ENCODE measurements at places on chromosomes 16 and 17.

GRCh38 chr16:1283996-1284616, 25.3 kb upstream of the UBE2I start:
- DNase-seq, result no peak

DNA sequence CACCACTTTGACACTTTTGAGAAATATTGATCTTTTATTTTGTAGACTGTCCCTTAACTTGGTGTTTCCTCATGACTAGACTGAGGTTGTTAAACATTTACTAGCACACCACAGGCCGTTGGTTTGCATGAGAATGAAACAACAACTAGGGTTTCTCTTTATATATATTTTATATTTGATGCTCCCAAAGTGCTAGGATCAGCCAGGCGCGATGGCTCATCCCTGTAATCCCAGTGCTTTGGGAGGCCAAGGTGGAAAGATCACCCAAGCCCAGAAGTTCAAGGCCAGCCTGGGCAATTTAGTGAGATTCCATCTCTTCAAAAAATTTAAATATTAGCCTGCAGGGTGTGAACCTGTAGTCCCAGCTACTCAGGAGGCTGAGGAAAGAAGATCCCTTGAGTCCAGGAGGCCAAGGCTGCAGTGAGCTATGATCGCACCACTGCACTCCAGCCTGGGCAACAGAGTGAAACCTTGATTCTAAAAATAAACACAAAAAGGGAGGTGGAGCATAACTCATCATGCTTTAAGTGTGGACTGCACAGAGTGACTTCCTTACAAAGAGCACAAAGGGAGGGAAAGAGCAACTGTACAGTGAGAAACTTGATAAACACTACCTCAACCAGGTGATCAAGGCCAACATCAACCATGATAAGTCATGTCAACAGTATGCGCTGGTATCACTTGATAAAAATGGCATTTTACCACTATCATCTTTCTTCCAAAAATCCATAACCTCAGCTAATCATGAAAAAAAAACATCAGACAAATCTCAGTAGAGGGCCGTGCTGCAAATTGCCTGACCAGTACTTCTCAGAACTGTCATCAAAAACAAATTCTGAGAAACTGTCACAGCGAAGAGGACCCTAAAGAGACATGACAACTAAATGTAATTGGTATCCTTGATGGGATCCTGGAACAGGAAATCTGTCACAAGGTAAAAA, 72.8 kb upstream of the ATF7IP2 start:
- no peak for DNase-seq

- DNase-seq, result no peak
Measured at GRCh38 chr17:152860-153420, 15.6 kb downstream of the SCGB1C2 start.

DNA sequence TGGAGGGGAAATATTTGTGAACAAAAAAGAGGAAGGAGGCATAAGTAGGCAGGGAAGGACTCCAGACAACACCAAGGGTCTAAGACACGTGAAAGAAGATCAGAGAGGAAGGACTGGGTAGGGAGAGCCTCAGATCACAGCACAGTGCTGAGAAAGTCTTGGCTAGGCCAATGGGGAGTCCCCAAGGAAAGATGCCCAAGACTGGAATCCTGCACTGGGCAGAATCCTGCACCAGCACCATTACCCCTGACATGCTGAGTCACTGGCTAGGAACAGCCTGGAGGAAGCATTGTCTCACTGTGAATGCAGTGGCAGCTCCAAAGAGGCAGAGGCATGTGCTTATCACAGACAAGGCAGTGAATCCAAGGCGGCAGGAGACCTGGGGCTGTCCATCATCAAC, 19.2 kb downstream of the CLEC19A start:
- no peak for DNase-seq
